ENCODE measurements at places on chromosomes 11 and 22.

DNA sequence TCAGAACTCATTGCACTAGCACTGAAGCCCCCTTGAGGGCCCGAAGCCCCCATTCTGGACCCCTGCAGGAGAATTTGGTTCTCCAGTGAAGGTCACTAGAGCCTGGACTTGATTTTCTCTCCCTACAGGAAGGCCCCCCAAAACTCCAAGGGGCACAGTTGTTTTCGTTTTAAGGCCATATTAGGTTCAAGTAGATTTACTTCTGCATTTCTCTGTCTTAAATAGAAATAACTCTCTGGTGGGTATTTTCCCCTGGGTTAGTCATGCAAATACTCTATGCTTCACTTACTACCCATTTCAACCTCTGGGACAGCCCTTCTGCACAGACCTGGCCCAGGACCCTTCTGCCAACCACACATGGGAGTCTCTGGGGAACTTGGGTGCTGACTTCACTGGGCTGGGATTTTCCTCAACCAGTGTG lies 41.6 kb downstream of the WEE1 start:
- DNase-seq = peak; percentile 82

DNA sequence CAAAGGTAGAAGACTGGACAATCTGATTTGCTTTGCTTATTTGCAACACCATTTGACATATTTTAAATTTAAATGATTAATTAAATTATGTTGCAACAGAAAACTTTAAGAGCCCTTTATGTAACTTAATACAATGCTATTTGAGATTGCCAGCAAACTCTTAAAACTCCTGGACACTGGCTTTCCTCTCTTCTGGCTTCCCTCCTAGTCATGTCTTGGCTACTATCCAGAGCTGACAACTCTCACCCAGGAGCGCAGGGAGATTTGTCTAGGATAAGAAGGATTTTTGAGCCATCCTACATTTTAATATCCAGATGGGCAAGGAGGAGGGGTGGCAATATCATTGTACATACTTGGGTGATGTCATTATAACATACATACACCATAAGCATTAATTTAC lies 134.3 kb downstream of the ELP4 start:
- no peak for DNase-seq

DNA sequence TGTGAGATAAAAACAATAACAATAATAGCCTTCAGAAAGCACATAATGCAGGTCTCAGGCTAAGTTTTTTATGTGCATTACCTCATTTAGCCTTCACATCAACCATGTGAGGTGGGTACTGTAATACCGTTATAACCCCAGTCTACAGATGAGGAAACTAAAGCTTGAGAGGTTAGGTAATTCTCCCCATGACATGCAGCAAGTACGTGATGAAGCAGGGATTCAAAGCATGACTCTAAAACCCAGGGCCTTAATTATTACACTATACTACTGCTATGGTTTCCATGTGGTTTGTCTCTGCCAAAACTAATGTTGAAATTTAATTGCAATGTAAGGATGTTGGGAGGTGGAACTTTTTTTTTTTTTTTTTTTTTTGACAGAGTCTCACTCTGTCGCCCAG lies 37.7 kb upstream of the FDX1 start:
- DNase-seq = peak; percentile 80

GRCh38 chr22:36773935-36774334 lies 2.0 kb downstream of the IFT27 start:
- DNase-seq = peak; percentile 60

DNA sequence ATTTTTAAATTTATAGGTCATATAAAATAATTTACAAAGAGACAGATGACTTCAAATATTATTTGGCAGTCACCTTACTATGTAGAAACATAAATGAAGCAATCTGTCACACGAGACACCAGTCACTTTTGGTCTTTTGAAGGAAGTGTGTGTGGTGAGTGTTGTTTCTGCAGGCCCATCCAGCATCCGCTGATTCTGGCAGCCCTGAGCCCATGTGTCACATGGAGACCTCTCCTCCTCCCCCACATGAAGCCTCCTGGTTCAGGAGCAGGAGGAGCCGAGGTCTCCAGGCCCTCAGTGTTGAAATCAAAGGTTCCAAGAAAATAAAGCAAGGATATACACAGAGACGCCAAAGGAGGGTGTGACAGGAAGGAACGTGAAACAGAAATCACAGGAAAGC lies 60.1 kb downstream of the ARFGAP3 start:
- peak; percentile 75 for DNase-seq

DNA sequence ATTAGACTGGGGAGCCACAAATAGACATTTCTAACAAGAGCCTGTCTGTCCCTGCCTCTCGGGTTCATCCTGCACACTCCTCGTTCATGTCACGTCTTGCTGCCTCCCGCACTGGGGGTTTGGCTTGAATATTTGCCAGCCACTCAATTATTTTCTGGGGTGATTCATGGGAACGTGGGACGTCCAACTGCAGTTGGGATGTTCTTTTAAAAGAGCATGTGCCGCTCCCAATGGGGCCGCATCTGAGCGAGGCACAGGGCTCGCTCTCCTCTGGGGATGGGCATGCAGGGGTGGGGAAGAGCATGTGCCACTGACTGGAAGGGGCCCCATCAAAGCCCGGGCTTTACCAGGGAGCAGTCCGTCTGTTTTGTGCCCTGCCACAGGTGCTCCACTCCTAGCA lies 43.4 kb downstream of the PARVG start:
- no peak for DNase-seq

GRCh38 chr22:39589875-39590274 lies 19.3 kb downstream of the CACNA1I start:
- no peak for DNase-seq

DNA sequence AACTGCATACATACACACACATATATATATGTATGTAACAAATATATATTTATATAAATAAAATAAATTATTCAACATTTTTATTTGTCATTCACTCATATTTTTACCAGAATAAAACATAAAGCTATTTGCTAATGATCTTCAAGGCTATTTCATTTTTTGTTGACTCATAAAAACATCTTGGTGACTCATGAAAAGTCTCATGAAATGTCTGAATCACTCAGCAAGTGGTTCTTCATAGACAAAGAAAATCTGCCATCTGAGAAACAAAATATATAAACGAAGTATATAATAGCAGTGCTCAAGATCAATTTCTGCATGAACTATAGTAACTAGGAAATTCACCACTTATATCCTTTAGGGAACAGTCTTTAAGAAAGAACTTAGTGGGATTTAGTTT lies 764.8 kb upstream of the FAT3 start:
- no peak for DNase-seq

- peak; percentile 52 for DNase-seq
Observed at GRCh38 chr22:36447632-36448031, 33.8 kb downstream of the TXN2 start.

GRCh38 chr11:11582011-11582701 lies 39.6 kb downstream of the GALNT18 start:
- no peak for DNase-seq

- DNase-seq = no peak
Observed at GRCh38 chr11:100863080-100863581, 176.0 kb downstream of the ARHGAP42 start.

DNA sequence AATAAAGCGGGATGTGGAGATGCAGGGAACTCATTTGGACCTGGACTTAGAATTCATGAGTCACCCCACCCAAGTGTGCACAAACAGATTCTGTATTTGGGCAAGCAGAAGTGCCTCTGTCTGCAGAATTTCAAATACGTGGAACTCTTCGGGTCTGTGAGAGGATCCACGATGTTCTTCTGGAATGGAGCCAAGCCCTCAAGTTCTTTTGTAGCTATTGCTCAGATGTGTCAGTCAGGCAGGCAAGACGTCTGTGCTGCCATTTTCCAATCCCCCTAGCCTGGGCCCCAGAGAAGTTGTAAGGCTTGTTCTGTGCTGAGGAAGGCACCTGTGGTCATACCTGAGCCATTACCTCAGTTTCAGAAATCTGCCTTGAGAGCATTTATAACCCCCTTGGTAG lies 132.8 kb upstream of the RASSF10 start:
- no peak for DNase-seq

DNA sequence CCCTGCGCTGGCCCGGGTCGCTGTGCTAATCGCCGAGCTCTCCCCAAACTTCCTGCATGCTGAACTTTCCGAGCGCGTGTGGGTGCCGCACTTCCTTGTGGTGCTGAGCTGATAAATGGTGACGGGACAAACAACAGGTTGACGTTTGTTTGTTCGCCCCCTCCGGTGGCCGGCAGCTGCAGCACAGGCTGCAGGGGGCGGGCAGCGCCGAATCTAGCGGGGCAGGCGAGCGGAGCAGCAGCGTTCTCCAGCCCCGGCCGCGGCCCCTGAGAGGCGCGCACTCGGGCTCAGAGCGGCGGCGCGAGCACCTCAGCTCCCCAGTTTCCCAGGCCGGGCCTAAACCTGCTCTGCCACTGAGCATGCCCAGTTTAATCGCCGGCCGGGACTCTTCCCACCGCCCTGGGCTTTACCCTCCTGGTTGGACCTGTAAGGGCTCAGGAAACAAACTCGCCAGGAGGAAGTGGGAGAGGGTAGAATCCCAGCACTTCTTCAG lies at the start of gene PDGFD:
Gene PDGFD, minus strand, starts transcription at position 120 of the 493 bp plus-strand sequence.
- DNase-seq = peak; percentile 74

DNA sequence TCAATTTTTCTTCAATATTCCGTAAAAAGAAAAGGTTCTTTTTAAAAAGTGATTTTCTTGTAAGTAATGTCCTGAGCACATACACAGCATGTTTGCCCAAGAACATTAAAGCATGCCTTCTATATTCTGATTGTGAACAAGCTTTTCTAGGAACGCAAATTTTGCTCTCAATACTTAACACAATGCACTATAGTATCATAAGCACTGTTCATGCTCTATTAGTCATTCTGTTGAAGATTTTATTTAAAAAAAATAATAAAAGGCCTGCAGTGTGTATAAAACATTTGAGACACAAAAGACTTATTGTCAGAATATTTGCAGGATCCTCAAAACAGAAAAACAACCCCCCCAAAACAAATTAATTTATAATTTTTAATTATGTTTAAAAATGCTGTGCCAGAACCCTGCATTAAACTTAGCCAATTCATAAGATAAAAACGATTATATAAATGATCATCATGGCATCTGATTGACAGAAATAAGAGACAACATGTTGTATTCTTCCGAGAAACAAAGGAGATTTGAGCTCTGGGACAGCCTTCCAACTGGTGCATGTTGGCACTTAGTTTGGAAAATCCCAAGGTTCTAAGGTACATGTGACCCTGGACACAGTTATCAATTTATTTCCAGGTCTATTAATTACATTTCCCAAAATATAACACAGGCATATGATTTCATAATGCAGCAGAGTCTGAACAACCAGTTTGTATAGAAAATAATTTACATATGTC lies 13.1 kb downstream of the MTMR2 start:
- DNase-seq = no peak

DNA sequence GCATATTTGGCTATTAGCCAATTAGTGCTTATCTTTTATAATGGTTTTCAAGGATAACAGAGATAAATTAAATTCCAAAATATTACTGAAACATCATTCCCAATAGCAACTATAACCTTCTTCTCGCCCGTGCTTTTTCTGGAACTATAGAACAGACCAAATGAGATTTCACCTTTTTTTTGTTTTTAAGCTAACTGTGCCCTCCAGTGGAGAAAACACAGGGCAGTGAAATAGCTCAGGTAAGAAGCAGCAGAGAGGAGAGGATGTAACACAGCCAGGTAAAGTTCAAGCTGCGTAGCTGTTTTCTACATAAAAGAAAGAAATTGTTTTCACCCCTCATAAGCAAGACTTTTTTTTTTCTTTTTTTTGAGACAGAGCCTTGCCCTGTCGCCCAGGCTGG lies 28.2 kb downstream of the HSD17B12 start:
- no peak for DNase-seq

DNA sequence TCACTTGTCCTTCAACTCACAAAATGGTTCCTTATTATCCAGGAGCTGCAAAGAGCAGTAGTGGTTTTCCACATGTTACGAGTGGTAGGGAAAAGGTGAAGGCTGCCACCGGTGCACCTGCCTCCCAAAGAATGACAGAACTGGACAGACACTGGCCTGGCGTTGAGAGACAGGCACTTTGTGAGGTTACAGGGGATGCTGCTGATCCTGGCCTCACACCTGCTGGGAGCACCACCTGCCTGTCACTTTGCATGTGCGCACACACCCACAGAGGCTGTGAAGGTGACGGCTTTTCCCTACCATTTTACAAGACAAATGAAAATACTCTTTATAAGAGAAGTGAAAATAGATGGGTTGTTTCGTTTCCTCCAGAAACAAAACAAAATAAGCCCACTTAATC lies 175.3 kb upstream of the B3GAT1 start:
- DNase-seq = no peak

GRCh38 chr11:41247621-41248020 lies 211.8 kb downstream of the LRRC4C start:
- DNase-seq = no peak

- DNase-seq = no peak
Observed at GRCh38 chr11:32772731-32773130, 21.7 kb downstream of the CCDC73 start.

GRCh38 chr22:46030231-46030880 lies 53.4 kb upstream of the WNT7B start:
- DNase-seq = no peak

DNA sequence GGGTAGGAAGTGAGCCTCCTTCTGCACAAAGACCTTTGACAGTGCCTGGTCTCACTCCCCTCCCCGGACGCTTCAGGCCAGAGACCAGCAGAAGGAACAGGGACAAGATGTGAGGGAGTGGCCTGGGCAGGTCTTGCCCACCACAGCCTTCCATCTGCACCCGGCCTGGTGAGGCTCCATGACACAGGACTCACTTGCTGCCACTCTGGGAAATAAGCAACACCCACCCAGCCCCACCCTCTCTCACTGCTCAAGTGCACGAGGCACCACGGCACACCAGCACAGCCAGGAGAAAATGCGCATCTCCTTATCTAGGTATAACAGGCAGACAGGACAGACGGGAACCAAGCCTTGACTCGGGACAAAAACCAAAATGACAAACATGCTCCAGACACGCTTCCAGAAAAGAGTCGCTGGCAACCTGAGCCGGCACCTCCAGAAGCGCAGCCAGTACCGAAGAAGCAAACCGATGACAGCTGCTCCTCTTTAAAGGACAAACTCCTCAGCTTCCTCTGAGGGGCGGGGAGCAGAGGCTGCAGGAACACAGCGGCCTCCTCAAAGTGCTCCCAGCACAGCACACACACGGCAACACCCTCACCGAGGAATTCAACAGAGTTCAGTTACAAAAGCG lies 41.7 kb downstream of the BRD1 start:
- DNase-seq = no peak

- DNase-seq = no peak
Observed at GRCh38 chr22:39173787-39174497, 21.5 kb upstream of the CBX7 start.

GRCh38 chr11:21133244-21133643 lies 463.9 kb downstream of the NELL1 start:
- DNase-seq = no peak

GRCh38 chr11:120941000-120941399 lies 82.9 kb upstream of the TBCEL start:
- no peak for DNase-seq

- DNase-seq = no peak
Observed at GRCh38 chr11:121652971-121653370, 200.2 kb upstream of the SORL1-AS1 start.
